Activated CD4-positive, alpha-beta T cell treated with anti-CD3 and anti-CD28 coated beads, Interleukin-2, amount 50 U/mL, for 24 hours (primary cell): ENCODE measurements at places on chromosomes 6 and 20.

DNA sequence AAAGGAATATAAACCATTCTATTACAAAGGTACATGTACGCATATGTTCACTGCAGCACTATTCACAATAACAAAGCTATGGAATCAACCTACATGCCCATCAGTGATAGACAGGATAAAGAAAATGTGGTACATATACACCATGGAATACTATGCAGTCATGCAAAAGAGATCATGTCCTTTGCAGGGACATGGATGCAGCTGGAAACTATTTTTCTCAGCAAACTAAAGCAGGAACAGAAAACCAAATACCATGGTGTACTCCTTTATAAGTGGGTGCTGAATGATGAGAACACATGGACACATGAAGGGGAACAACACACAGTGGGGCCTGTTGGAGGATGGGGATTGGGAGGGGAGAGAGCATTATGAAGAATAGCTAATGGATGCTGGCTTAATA is 104.6 kb upstream of the CENPW start:
- no peak for DNase-seq

GRCh38 chr6:35044145-35044745 is 96.9 kb downstream of the TCP11 start:
- DNase-seq = no peak

GRCh38 chr6:143872201-143872600 is 7.9 kb downstream of the ZC2HC1B start:
- DNase-seq = no peak

GRCh38 chr6:169247419-169247818 is 6.2 kb downstream of the THBS2 start:
- DNase-seq = no peak

DNA sequence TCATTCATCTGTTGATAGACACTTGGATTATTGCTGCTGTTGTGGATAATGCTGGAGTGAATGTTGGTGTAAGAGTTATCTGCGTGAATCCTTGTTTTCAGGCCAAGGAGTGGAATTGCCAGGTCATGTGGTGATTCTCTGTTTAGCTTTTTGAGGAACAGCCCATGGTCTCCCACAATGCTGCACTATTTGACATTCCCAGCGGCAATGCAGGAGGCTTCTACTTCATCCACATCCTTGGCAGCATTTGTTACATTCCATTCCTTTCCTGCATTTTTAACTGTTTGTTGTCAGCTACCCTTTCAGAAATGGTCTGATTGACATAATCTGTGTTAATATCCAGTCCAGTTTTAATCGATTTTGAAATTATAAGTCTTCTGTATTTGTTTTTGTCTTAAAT is 51.7 kb upstream of the CLDN20 start:
- DNase-seq = no peak

GRCh38 chr6:115899730-115900282 is 160.9 kb downstream of the FRK start:
- DNase-seq = no peak

GRCh38 chr6:157865249-157865648 is 42.2 kb downstream of the SNX9 start:
- no peak for DNase-seq

DNA sequence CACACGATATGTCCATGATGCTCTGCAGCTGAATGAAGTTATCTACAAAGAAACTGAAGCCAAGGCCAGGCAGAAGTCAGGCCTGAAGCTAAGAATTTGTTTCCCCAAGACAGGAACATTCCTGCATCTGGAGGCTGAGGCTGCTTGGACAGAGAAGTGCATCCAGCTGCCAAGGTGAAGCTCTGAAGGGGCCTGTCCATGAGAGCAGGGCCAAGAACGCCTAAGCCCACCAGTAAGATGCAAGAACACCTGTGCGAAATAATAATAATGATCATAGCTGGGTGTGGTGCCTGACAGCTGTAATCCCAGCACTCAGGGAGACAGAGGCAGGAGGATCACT is 37.7 kb upstream of the B4GALT5 start:
- no peak for DNase-seq
